ENCODE measurements at places on chromosomes 1 and 21.

DNA sequence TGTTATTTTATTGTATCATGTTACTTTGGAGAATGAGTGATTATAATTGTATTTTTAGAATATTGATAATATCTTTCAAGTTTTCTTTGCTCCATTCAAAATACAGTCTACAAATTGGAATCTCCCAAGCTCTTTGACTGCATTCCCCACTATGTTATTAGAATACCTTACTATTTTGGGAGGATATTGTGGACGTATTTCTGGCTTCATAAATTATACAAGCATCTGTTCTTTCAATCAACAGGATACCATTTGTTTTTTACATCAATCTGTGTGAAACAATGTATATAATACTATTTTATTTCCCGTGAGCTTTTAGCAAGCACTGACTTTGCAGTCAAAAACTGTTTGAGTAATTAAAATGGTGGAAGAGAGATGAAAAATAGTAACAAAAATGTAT is 226.5 kb downstream of the PTPRC start:
- DNase-seq: no peak

DNA sequence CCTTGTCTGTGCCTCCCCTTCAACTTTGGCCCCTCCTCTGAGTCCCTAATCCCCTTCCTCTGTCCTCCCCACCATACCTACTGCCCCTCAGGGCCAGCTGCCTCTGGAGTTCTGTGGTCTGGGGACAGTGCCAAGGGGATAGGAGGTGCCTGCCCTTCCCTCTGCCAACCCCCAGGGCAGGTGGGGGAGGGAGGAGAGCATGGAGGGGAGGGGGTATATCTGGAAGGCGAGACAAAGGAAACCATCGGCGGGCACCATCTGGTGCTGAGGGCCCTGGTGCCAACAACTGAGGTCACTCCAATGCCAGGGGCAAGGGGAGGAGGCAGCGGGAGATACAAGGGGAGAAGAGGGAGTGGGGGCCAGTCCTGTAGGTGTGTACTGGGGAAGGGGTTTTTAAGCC is 9.6 kb downstream of the RAB25 start:
- no peak for DNase-seq

- DNase-seq: no peak
These were observed 2.2 kb upstream of the GBP6 start for GRCh38 chr1:89361681-89362080.

DNA sequence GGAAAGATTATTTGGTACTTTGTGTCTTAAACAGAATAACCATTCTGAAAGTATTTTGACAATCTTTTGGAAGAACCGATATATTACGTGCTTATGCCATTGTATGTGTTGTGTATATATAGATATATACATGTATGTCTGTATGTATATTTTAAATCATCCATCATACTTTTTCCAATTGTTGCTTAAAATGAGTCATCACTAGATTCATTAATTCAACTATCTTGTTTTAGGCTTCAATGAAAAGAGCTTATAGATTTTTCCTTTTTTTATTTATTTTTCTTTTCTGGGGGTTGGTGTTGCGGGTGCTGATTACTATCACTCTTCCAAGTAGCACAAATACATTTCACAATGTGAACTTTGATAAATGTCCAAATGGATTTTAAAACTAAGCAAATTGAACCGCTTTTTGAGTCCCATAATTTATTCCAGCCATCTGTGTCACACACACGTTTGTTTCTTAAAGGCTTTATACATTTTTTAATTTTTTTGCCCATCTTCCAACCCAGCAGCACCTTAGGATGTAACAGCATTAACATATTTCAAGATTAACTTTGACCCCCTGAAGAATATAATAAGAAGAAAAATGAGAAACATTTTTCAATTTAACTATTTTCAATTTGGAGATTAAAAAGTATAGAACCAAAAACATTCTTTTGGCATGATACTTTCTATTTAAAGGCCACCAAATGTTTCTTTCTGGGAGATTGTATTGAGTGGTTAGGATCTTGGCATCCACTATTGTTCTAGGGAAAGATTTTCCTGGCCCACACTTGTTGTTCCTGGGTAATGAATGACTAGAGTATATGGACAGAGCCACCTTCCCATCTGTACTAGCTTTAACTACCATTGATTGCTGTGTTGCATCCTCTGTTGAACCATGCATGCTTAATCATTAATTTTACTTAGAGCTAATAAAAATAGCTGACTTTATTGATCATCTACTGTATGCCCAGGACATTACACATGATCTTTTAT is 9.3 kb upstream of the DPYD start:
- DNase-seq: no peak

- no peak for DNase-seq
These were observed 2.5 kb downstream of the MR1 start for GRCh38 chr1:181036107-181036836.

GRCh38 chr1:205301205-205301821 is 20.2 kb downstream of the NUAK2 start:
- DNase-seq: no peak

- DNase-seq: no peak
These were observed 10.1 kb downstream of the ATF3 start for GRCh38 chr1:212618466-212619210.

DNA sequence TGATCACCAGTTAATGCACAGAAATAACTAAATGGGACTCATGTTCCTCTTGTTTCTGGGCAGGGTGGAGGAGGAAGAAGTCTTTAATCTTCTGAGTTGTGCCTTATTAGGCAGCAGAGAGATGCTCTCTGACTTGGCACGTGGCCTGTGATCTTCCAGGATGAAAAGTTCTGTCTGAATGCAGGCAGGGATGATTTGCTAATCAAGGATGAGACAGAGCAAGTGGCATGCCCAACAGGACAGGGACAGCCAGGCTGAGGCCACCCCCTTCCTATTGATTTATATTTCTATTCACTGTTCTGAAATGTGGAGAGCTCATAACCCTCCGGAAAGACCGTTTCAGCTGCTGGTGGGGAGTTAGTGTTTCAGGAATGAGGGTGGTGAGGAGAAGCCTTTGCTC is 477.8 kb upstream of the CAMK1G start:
- DNase-seq: no peak

- DNase-seq: no peak
These were observed 45.9 kb downstream of the SPSB1 start for GRCh38 chr1:9338397-9339246.

DNA sequence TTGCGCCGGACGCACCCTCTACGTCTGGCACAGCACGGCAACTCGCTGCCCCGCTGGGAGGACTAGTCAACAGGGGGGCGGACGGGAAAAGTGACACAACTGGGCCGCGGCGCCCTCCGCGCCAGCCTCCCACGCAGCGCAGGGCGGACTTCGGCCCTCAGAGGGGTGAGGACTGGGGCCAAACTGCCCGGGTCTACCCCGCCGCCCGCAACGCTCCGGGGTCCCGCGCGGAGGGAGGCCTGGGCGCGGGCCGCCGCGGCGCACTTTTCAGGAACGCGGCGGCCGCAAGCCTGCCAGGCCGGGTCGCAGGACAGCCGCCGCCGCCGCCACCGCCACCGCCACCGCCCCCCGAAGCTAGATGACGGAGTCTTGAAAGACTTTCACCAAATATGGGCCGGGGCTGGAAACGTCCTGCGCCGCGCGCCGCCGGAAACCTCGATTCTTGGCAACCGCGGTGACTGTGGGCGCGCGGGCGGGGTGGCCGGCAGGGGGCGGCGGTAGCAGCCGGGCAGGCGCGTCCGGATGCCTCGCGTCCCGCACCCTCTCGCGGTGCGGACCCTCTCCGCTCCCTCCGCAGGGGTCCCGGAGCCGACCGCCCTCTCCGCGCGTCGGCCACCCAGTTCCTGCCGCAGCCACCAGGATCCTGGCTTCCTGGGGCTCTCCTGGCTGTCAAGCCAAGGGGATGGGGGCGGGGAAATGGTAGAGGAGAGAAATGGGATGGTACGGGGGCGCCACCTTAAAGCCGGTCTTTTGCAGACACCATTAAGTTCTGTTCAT is 3.7 kb upstream of the CCN1 start:
- peak; percentile 68 for DNase-seq

DNA sequence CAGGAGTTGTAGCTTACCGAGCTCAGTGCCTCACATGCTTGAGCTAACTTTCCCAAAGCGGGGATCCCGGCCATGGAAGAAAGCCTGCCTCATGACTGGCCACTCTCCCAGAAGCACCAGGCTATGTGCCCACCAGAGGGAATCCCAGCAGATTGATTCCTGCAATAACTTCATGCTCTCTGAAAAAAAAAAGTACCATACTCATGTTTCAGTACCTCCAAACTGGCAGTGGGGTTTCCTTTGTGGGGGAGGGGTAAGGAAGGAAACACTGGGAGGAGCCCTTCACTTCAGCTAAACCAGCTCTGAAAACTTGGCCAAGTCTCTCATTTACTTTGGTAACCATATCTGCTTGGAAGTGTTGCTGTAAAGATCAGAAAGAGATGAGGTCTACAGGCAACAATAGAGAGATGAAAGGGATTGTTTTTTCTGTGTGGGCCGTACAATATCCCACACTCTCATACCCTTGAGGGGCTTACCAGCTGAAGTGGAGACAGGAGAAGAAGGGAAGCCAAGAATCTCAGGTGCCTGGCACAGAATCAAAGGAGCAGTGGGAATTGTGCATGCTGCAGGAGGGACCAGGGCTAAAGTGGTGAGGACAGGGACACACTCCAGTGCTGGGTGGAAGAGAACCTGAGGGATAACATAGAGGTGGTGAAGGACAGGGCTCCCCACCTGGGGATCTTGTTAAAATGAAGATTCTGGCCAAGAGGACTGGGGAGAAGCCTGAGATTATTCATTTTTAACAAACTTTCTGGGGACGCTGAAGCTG is 42.4 kb upstream of the TACSTD2 start:
- no peak for DNase-seq

GRCh38 chr1:78226784-78227183 is 181.0 kb downstream of the GIPC2 start:
- DNase-seq: no peak

DNA sequence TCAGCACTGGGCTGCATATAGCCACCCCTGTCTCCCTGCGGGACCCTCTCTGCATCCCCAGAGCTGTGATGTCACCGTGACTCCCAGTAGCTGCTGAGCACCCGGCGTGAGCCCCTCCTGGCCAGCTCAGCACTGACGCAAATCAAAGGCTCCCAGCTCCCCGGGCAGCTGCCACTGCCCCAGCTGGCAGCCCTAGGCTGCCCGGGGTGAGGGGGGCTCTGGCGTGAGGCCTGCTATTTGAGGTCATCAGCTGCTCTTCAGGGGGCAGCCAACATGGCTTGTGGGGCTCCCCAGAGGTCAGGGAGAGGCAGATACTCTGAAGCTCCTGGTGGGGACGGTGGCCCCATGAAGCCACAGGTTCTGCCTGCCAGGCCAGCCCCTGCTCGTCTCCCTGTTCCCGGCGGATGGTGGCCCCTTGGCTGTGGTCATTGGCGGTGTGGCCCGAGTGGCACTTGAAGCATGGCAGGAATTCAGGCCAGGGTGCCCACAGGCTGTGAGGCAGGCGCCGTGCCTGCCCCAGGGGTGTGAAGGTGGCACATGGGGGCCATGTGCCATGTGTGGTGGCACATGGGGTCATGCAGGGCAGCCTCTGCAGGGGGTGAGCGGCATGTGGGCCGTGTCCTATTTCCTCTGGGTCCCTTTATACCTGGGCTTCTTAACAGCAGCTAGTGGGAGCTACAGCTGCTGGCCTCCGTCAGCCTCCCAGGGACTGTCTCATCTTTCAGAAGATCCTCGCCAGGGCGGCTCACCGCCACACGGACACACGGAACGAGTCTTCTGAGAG is 85.4 kb downstream of the SIK1 start:
- DNase-seq: no peak

DNA sequence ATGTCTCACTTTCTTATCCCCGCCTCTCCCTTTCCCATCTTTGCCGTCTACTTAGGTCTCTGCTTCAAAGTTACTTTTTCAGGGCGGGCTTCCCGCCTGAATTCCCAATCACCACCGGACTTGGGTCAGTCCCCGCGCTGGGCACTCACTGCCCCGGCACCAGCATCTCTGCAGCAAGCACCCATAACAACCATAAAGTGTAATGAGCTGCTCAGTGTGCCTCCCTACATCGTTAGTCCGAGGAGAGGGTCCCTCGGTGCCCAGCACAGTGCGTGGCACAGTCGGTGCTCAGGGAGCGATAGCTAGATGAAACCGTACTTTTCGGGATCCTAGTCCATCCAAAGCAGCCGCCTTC is 633 bp upstream of the CTPS1 start:
- DNase-seq: no peak

DNA sequence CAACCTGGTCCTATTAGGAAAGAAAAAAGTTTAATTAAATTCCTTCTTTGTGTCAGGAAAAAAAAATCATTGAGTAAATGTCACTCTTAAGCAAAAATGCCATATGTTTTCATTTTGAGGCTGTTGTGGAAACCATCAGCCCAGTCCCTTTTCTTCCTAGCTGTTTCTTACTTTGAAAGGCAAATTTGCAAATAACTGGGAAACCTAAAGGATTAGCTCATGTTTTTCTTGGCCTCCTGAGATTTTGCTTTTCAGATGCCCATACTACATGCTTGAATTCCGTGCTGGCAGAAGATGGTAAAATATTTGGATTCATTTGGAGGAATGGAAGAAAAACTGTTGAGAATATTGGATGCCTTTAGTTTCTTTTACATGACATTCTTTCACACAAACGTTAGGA is 182.1 kb upstream of the ADAMTS5 start:
- no peak for DNase-seq

- no peak for DNase-seq
These were observed 12.9 kb downstream of the CFAP57 start for GRCh38 chr1:43184995-43185394.

- no peak for DNase-seq
These were observed 64.9 kb downstream of the FGGY start for GRCh38 chr1:59361766-59362165.

- no peak for DNase-seq
These were observed 209.1 kb upstream of the LYPLAL1 start for GRCh38 chr1:218964471-218965185.

DNA sequence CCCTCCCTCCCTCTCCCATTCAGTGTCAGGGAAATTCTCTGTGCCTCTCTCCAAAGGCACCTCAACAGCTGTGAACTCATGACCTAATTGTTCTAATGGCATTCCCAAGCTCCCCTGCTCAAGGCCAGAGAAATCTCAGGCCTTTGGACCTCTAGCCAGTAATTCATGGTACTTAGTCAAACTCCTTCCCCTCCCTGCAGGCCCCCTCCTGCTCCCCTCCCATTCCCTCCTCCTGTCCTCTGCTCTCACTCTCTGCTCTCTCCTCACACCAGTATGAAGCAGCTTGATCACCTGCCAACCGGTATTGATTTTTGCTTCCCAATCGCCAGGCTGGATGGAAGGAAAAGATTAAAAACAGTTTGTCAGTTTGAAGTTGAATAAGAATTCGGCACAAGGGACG is 370.5 kb upstream of the PBX1 start:
- DNase-seq: no peak

- no peak for DNase-seq
These were observed 12.3 kb downstream of the PATJ start for GRCh38 chr1:61754545-61754944.

- no peak for DNase-seq
These were observed 282.6 kb downstream of the DSCAM start for GRCh38 chr21:40564318-40564717.

GRCh38 chr1:23019863-23020625 is 776 bp downstream of the KDM1A start:
- peak; percentile 30 for DNase-seq

- no peak for DNase-seq
These were observed 15.8 kb upstream of the RGS13 start for GRCh38 chr1:192620071-192620635.

GRCh38 chr1:78334952-78335351 is 155.8 kb upstream of the PTGFR start:
- no peak for DNase-seq

GRCh38 chr1:211783266-211783665 is 47.3 kb downstream of the LPGAT1 start:
- no peak for DNase-seq

Measured in activated CD4-positive, alpha-beta T cell treated with anti-CD3 and anti-CD28 coated beads, Interleukin-2, amount 50 U/mL, for 48 hours (primary cell).